ENCODE measurements at places on chromosomes 12 and 14.
A peak's percentile ranks its signal among the peaks of the same experiment; 100 is the strongest.

GRCh38 chr12:18643681-18644080, 94.1 kb downstream of the PLCZ1 start:
- DNase-seq, result no peak

DNA sequence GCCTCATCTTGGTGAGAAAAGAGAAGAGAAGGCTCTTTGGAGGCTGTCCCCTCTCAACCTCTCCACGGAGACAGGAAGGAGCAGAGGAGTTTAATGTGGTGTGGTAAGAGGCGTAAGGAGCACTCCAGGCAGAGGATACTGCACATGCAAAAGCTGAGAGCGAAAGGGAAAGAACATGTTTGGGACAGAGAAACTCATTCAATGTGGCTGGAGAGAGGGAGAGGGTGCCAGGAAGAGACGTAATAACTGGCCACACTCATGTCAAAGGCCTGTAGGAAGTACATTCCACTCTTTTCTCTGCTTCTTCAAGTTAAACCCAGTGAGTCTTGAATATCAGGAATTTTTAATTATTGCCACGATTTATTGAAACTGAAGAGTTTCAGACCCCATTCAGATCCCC, 12.0 kb downstream of the VDR start:
- no peak for DNase-seq

DNA sequence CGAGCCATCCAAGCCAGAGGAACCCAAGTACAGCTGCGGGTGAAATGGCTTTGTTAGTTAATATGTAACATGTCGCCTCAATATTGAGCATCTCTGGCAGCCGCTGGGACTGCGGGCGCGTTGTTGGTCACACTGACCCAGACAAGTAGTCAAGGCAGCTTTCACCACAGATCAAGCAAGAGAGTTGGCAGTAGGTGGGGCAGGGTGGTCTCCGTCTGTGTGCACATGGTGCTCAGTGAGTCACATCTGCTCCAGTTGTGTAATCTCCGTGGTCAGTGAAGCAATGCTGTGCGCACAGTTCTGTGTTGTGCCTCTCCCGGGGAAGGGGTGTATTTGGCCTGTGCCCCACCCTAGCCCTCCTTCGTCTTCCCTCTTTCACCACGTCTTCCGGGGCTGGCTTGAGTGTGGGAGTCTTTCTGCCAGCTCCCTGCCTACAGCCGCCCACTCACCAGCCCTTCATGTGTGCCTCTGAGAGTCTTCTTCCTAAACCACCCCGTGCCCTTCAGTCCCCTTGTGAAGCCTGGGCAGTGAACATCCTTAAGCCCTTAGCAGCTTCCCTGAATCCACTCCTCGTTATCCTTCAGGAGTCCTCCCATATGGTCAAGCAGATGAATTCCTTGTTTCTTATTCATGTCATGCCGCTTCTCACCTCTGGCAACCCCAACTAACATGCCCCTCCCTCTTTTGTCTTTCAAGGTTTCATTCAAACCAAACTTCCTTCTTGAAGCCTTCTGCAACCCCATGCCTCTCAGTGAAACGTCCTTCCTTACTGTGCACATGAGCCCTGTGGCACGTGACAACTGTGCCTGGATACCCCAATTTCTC, 242.1 kb downstream of the CACNA1C start:
- no peak for DNase-seq

GRCh38 chr14:69554500-69554899, 20.2 kb downstream of the CCDC177 start:
- no peak for DNase-seq

DNA sequence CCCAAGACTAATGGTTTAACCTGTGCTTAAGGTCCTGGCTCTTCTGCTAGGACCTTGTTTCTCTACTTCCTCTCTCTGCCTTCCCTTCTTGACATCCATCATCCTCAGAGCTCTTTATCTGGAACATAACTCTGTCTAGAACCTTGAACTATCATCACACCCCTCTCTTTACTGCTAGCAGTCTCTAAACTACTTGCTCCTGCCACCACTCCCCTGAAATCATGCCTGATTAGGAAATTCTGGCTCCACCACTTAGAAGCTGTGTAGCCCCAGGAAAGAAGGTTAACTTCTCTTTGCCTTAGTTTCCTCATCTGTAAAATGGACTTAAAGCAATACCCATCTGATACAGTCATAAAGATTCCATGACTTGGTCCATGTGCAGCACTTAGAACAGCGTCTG, 9.1 kb downstream of the SLC38A1 start:
- DNase-seq, result no peak

DNA sequence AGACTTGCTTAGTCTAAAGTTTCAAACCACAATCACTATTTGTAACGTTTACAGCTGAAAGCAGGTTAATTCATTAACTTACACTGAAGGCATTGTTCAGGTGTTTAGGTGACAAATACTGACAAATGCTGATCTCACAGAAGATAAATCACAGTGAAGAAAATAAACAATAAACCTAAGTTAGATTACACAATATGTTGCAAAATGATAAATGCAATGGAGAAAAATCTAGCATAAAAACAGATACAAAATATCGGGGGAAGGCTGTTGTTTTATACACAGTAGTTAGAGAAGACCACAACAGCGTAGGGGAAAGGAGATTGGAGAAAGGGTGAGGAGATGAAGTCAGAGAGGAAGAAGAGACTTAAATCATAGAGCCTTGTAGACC, 3.0 kb downstream of the SCAF11 start:
- no peak for DNase-seq

- no peak for DNase-seq
Measured at GRCh38 chr12:45732250-45732649, 2.7 kb downstream of the ARID2 start.

GRCh38 chr14:33990790-33991189, 39.9 kb upstream of the EGLN3 start:
- DNase-seq, result no peak

- DNase-seq, result no peak
Measured at GRCh38 chr12:22858849-22859570, 234.0 kb downstream of the ETNK1 start.

DNA sequence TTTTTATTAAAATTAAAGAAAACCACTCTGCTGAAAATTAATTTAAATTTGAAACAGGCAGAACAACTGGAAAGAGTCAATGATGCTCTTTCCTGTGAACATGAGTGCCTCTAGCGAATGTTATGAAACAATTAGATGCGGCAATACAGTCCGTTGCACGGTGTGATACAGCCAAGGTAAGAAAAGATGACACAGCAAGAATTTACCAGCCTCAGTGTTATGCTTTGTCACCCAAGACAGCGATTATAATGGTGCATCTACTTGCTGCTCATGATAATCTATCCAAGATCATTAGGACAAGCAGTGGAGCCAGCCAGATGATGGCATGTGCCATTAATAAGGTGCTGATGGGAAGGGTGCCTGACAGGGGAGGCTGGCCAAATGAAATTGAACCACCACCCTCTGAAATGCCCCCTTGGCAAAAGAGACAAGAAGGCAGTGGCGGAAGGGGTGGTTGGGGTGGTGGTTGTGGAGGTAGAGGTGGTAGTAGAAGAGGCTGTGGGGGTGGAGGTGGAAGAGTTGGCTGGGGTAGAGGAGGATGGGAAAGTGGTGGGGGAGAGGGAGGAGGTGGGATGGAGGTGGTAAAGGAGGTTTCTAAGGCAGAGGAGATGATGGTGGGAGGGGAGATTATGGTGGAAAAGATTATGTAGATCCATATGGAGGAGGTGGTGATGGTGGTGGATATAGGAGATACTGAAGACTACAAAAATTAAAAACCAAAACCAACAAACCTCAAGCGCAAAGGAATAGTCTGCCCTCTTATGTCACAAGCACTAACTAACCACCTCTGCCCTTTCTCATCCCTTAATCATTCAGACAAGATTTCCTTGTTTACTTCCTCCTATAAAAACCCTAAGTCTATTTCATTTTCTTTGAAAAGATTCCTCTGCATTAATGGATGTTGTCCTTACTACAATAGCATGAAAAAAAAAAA, 4.0 kb upstream of the RESF1 start:
- DNase-seq, result no peak

DNA sequence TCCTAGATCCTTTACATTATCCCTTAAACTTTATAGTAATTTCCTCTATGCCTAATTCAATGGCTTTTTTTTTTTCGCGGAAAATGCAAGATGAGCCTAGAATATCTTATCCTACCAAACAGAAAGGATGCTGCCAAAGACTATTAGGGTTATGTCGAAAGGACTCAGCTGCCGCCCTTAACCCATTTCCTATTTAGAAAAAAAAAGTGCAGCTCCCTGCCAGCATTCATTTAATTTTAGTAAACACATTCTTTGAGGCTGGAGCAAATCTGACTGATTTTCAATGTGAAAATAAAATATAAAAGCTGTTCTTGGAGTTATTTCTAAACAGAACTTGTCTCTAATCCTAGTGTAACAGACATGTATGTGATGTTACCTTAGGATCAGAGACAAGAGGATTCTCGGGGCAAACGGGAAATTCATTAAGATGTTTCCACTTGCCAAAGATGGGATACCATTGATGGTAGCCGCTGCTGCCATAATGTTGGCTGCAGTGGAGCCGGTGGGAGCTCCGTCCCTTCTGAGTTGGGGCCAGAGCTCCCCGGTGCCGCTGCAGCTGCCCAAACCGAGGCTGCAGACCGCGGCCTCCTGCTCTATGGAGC, 8.2 kb upstream of the A2M start:
- no peak for DNase-seq

DNA sequence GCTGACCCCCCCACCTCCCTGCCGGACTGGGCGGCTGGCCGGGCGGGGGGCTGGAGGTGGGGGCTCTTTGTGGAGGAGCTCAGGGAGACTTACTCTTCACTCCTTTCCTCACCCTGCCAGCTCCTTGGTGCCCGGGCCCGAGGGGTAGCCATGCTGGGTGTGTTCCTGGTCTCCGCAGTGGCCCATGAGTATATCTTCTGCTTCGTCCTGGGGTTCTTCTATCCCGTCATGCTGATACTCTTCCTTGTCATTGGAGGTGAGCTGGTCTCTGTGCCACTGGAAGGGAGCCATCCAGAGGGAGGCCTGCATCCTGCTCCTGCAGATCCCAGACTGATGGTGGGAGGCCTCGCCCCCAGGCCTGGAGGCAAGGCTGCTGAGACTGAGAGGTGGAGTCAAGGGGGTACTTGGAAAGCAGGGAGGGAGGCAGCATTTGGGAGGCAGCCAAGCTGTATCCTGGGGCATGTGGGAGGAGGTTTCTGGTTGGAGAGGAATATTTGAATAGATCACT, 19.7 kb downstream of the SOAT2 start:
- DNase-seq, result peak; percentile 5

Data from NCI-H510A treated with DMSO at 0.1 percent for 48 hours (cell line).